A549 treated with ZK216348 at 1 μM for 4 hours (cell line): ENCODE measurements at places on chromosomes 13 and 19. TPM values are rescaled to one million over a fixed set of nuclear protein-coding genes. Genes with fewer than 3 reads are reported as not detected.

Gene FAM83E
- 0.34 to 0.72 TPM (median 0.42 TPM) in 4 of 5 replicates, not detected in the other for total RNA-seq

Gene LILRB3
- total RNA-seq = 0.07 to 0.24 TPM (median 0.14 TPM) in 4 of 5 replicates, not detected in the other

Gene FAM174C
- 31.9 to 87.6 TPM (median 83.9 TPM) in 5 replicates for total RNA-seq

Gene RASL11A
- total RNA-seq = 3.1 to 5.4 TPM (median 4.1 TPM) in 5 replicates

Gene CGB1
- not detected in 5 replicates for total RNA-seq

Gene TGFBR3L
- total RNA-seq = 1.4 to 2.8 TPM (median 2.2 TPM) in 4 of 5 replicates, not detected in the other

Gene JUNB
- total RNA-seq = 77.9 to 186 TPM (median 154 TPM) in 5 replicates

Gene ZNF90
- not detected in 5 replicates for total RNA-seq
